Tracheal epithelial cell (primary cell): ENCODE measurements at places on chromosomes 7 and 10. TPM values are rescaled to one million over a fixed set of nuclear protein-coding genes. Genes with fewer than 3 reads are reported as not detected.

The UCN3 gene
- total RNA-seq, result not detected in 2 replicates

The LIPF gene
- not detected in 2 replicates for total RNA-seq

The CPED1 gene
- under 0.01 and 0.96 TPM in 2 replicates for total RNA-seq

The C10orf62 gene
- total RNA-seq, result not detected in 2 replicates

The FGFBP3 gene
- 0.24 TPM in 1 of 2 replicates, not detected in the other for total RNA-seq

The TMEM196 gene
- under 0.01 TPM in 1 of 2 replicates, not detected in the other for total RNA-seq

The GNGT1 gene
- not detected in 2 replicates for total RNA-seq

The FZD1 gene
- 3.6 and 4.1 TPM in 2 replicates for total RNA-seq

The PRF1 gene
- not detected in 2 replicates for total RNA-seq

The ASB10 gene
- total RNA-seq, result not detected in 2 replicates

The ELN gene
- total RNA-seq, result not detected in 2 replicates

The ZNF485 gene
- total RNA-seq, result 5.8 and 6.8 TPM in 2 replicates

The PILRA gene
- under 0.01 TPM in 1 of 2 replicates, not detected in the other for total RNA-seq

The METTL27 gene
- total RNA-seq, result 6.3 TPM in 1 of 2 replicates, not detected in the other

The CD36 gene
- total RNA-seq, result 9.2 and 14.7 TPM in 2 replicates

The GSDME gene
- total RNA-seq, result 51.8 and 54.0 TPM in 2 replicates

The PRRT4 gene
- under 0.01 and 0.85 TPM in 2 replicates for total RNA-seq

The TMEM130 gene
- total RNA-seq, result not detected in 2 replicates

The LDB3 gene
- not detected in 2 replicates for total RNA-seq

The AKR1C4 gene
- total RNA-seq, result not detected in 2 replicates

The NRG3 gene
- under 0.01 TPM in 1 of 2 replicates, not detected in the other for total RNA-seq

The GATA3 gene
- total RNA-seq, result under 0.01 TPM in 2 replicates

The SPDYE5 gene
- not detected in 2 replicates for total RNA-seq

The UBE2D4 gene
- 4.9 and 6.7 TPM in 2 replicates for total RNA-seq

The FKBP6 gene
- total RNA-seq, result not detected in 2 replicates

The TAS2R41 gene
- total RNA-seq, result not detected in 2 replicates

The WDR86 gene
- total RNA-seq, result 0.24 and 1.3 TPM in 2 replicates

The MYO1G gene
- under 0.01 and 0.43 TPM in 2 replicates for total RNA-seq

The LEP gene
- total RNA-seq, result 0.21 and 0.24 TPM in 2 replicates

The CNPY1 gene
- not detected in 2 replicates for total RNA-seq

The CALY gene
- not detected in 2 replicates for total RNA-seq

The SOSTDC1 gene
- total RNA-seq, result 0.24 TPM in 1 of 2 replicates, not detected in the other

The MKX gene
- 0.43 and 0.72 TPM in 2 replicates for total RNA-seq

The ADAM12 gene
- 5.1 TPM in 1 of 2 replicates, not detected in the other for total RNA-seq
